ENCODE measurements at places on chromosomes 5 and 9.

GRCh38 chr5:72885824-72886223, 69.4 kb downstream of the TNPO1 start:
- no peak for DNase-seq

- no peak for DNase-seq
Measured at GRCh38 chr5:54769072-54769471, 216.3 kb downstream of the ESM1 start.

GRCh38 chr9:121954477-121955140, 138.5 kb downstream of the TTLL11 start:
- no peak for DNase-seq

DNA sequence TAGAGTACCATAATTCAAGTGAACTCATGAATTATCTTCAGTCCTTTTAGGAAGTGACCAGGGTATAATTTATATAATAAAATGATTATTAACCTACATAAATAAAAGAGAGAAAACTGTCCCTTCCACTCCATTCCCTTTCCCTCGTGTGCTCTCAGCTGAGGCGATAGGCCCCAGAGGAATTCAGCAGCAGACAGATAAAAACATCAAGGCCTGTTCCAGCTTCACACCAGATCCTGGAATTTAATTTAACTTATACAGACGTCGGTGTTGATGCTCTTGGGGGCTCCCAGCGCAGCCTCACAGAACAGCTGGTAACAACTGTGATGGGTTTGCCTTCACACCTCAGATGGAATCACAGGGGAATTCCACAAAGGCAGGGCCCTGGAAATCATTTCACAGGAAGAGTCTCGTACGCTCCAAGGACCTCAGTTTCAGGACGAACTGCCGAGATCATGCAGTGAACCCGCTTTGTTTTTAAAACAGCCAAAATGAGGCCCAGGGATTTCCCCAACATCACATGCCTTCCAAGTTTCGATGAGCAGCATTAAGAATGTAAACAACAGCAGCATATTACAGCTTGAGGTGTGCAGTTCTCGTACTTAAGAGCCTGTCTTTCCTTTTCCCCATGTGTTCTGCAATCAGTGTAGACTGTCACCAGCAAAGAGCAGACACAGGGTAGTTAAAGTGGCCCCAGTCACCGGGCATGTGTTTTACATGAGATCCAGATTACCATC, 73.6 kb upstream of the ALDH1B1 start:
- no peak for DNase-seq

- no peak for DNase-seq
Measured at GRCh38 chr9:85212209-85212608, 529.5 kb downstream of the AGTPBP1 start.

DNA sequence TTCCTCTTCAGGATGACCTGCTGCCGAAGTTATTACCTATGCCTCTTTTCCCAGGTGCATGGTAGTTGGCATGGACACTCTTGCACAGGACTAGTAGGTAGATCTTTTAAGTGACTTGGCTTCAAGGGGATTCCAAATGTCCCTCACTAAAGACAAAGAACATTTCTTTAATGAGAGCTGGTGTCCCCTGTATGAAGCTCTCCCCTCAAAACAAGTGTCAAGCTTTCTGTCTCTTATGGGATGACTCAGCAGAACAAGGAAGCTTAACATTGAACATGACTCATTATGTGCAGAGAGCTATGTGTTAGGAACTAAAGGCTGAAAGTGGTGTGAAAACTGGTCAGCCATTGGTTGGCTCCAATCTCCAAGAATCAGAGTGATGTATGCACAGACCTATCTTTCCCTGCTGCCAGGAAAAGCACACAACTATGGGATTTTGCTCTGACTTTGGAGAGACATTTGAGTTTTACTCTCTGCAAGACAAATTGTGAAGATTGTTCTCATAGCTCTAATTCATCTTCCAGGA, 120.5 kb downstream of the PRDM6 start:
- DNase-seq, result no peak

DNA sequence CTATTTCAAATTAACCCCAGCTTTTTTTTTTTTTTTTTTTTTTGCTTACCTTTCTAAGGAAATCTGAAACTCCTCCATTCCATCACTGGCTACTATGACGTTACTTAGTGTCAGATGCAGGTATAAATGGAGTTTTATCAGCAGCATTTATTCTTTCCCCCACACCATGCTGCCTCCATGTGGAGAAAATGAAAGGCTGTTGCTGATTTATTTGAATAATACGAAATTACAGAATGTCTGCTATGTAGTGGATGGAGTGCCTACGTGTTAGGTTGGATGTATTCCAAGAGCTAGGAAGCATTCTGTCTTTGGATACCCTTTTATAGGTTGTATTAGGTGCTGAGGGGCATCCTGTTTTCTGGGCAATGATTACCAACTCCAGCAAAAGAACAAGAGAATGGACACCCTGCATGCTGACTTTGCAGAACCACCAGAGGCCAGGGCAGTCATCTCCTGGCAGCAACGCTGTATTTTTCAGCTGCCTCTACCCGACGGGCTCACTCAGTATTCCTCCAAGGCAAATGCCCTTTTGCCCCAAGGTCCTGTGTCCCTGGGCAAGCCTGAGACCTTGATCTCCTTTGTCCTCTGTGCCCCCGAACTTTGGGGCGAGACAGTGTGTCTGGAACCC, 199.5 kb downstream of the ALDH1A1 start:
- no peak for DNase-seq

DNA sequence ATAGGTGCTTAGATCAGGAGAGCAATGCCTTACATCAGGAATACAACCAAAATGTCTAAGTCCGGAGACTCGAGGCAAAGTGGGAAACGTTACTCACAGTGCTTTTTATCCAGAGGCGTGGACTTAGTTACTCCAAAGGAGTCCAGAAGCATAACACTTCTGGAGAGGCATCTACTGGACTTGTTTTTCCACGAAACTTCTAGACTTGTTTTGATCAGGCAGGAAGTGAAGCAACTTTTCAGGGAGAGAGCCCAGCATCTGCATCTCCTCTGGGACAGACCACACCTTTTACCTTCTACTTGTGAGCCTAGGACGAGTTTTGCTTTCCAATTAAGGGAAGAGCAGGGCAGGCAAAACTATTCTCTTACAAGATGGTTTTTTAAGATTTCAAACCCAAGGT, 1.2 kb upstream of the TJP2 start:
- no peak for DNase-seq
